ENCODE measurements at places on chromosomes 5 and 9. TPM values are rescaled to one million over a fixed set of nuclear protein-coding genes. Genes with fewer than 3 reads are reported as not detected.
A peak's percentile ranks its signal among the peaks of the same experiment; 100 is the strongest.

DNA sequence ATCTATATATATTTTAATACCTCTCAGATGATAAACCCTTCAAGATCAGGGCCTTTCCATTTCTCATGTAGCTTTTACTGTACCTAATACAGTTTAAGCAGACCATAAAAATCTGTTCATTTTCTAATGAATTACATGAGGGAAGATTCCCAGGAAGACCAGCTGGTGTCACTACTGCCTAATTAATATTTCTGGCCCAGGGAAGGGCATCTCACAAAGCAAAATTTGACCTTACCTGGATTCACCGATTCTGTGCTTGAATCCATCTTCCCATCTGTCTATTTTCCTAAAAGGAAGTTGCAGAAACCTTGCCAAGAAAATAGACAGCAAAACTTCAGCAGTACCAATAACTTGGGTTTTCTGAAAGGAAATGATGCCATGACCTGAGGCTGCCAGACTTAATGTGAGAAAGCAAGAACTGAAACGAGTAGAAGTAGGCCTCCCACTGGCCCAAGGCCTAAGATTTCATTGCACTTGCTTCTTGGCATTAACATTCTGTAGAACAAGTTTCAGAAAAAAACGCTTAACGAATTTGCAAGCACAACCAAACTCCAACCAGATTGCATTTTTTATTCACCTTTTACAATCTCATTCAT, 83.0 kb upstream of the GLIS3 start:
- DNase-seq: peak; percentile 10

DNA sequence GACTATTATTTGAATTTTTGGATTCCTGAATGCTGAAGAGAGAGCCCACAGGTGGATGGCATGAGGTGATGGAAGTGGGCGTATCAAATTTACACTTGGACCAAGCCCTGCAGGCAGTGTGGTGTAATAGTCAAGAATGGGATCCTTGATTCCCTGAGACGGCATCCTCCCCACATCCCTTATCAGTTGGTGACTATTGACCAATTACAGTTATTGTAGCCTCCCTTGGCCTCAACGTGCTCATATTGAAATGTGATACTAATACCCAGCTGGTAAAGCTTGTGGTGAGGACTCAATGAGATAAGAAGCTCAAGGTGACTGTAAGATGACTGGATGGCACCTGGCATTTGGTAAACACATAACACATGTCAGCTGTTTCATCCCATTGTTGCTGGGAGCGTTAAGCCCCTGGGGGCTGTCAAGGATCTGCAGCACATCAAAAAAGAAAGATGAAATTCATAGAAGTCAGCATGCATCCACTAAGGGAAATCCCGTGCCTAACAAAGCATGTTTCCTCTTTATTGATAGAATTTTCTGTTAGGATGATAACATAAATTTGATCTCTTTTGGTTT, 65.6 kb upstream of the IRX2 start:
- no peak for DNase-seq

DNA sequence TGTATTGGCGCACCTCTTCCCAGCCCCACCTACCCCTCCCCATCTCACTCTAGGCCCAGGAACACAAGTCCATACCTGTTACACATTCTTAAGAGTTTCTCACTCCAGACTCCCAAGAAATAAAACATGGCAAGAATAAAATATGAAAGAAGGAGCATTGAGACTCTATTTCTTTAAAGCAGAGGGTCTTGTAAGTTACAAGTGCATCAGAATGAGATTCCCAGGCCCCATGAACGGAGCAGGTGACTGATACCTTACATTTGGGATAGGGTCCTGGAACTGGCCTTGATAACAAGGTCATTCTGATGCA, 5.7 kb downstream of the EGR1 start:
- DNase-seq: no peak

- peak; percentile 67 for DNase-seq
Observed at GRCh38 chr5:128409166-128409800, 128.8 kb downstream of the FBN2 start.

GRCh38 chr5:62152394-62153087, 153.5 kb upstream of the KIF2A start:
- DNase-seq: no peak

DNA sequence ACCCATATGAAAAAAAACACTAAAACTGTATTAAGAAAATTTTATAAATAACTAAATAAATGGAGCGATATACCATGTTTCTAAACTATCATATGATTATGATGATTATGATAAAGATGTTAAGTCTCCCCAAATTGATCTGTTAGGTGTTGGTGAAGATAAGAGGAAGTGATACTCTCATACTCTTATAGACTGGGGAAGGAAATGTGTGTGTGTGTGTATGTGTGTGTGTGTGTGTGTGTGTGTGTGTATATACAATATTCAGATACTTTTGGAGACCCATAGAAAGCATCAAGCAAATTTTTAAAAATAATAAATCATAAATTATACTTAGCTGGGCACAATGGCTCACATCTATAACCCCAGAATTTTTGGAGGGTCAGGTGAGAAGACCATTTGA, 62.9 kb downstream of the TMEM232 start:
- DNase-seq: no peak

DNA sequence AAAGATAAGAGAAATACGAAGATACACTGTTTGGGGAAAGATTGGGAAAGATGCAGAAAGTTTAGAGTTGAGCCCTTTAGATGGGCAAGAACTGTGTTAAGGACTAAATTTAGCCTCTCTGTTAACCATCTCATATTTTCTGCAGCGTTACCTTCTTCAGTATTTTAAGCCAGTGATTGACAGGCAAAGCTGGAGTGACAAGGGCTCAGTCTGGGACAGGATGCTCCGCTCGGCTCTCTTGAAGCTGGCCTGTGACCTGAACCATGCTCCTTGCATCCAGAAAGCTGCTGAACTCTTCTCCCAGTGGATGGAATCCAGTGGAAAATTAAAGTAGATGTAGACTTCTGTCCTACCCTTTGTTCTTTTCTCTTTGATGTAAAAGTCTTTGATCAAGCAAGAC, 26.4 kb upstream of the LNPEP start:
- no peak for DNase-seq

GRCh38 chr9:104810421-104811339, 46.8 kb downstream of the NIPSNAP3B start:
- DNase-seq: peak; percentile 63

GRCh38 chr5:2863675-2864433, 112.4 kb upstream of the IRX2 start:
- no peak for DNase-seq

DNA sequence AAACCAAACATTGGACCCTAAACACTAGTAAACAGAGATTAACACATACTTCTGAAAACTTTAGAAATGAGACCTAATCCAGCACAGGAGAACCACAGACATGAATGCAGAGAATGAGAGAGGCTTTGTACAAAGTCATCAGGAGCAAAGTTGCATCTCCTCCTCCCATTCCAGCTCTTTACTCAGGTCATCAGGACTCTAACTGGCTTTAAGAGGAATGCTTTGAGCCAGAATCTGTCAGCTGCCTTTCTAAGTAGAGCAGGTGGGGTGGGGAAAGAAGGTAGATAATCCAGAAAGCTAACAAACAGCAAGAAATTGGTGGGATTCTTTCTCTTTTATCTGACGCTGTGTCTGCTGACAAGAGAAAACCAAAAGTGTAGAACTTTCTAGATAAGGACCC, 582.7 kb upstream of the DMAC1 start:
- no peak for DNase-seq

DNA sequence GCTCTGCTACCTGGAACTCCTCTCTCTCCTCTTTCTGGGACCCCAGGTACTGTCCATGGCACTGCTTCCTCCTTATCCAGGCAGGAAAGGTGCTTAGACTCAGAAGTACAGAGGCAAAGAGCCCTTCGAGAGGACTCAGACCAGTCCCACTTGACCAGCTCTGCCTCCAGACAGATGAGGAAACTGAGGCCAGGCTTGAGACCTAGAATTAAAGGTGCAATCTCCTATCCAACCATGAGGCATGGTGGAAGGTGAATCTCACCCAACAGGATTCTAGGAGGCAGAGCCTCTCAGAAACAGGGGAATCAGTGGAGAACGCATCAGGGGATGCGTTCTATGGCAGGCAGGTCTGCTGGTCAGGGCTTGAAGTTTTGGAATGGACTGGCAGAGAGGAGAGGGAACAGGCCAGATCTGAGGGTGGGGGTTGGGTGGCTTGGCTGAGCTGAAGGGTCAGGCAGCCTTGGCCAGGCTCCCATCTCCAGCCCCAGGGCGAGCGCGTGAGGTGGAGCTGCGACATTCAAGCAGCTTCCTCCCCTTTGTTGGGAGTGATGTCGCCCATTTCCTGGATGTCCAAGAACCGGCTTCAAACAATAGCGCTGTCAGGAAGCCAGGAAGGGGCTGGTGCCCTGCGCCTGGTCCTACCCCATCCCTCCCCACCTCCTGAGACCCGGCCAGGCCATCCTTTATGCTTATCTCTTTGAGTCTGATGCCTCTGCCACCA, 26.2 kb downstream of the NDUFA8 start:
- no peak for DNase-seq

DNA sequence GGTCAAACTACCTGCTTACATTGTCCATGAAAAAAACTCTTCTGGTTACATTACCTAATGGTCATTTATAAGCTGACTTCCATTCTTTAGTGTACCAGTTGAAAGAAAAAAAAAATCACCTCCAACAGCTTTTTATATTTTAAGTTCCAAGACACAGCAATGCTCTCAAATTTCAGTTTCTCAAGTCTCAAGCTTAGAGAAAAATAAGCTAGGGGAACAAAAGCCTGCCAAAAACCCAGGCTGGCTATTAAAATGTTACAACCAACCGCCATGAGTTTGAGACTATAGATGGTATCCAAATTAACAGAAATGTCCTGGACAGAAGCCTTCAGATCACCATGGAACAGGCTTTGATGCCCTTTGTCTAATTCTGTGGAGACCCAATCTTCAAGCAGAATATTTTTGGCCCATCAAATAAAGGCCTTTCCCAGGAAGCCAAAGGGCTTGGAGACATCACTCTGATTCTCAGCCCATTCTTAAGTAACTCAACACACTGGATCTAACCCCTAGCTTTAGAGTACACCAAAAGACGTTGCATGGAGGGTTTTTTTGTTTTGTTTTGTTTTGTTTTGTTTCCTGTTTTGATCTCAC, 343.7 kb downstream of the GLIS3 start:
- DNase-seq: no peak

DNA sequence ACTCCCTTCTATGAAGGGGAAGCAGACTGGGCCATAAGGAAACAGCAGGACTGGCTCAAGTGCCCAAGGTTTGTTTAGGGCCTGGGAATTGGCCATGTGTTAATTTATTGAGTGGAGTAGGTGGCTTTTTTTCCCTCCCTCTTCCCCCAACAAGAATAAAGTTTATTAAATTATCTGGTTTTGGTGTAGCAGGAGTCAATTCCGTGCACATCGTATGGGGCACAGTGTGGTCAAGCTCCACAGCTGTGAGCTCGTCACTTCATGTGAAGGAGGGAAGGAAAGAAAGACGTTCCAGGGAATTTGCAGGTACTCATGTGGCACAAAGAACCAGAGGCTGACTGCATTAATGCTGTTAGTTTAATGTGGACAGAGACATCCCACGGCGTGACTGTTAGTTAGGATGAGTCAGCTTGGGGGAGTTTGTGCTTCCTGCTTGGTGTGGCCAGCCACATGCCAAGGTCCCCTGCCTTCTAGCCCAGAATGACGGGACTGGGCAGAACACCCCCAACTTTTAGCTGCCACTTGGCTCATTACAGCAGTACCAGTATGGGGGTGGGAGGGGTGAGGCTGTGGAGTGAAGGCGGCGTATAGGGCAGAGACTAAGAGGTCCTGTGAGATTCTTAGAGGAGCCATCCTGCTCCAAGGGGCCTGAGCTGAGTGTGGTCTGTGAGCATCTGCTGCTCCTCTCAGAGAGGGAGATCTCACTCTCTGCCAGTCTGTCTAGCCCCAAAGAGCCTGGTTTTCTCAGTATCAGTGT, 33.2 kb downstream of the CSF1R start:
- peak; percentile 97 for DNase-seq

- DNase-seq: no peak
Observed at GRCh38 chr5:38831117-38831516, 14.7 kb upstream of the OSMR start.

GRCh38 chr9:33524306-33524947, 376 bp downstream of the ANKRD18B start:
- peak; percentile 2 for DNase-seq

DNA sequence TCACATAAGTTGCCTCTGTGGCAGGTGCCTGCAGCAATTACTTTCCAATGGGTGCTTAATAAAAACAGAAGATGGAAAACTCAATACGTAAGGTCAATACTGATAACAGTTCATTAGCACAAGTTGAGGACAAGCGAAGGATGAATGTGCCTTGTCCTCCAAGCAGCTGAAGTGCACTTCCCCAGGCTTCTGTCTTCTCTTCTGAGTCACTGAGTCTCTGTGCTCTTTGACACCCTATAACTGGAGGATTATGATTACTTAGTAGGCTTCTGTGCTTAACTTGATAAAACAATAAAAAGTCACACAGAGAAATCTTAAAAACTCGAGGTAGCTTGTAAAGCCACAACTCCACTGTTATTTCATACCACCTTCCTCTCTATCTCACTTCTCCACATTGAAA, 216.6 kb upstream of the ADCY2 start:
- no peak for DNase-seq

DNA sequence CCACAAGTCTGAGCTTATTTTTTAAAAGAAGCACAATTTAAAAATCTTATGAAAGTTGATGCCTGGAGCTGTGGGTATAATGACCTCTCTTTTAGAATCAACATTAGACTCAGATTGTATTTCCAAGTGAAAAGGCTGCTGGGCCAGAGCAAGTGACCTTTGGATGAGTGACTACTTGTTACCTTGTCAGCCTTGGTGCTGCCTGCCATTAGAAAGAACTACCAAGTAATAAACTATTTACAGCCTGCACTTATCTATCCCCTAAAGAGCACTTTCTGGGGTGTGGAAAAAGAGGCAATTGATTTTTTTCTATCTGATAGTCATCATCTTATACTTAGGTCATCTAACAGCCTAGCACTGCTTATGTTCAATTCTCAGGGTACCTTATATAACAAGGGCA, 134.9 kb upstream of the FBXL17 start:
- no peak for DNase-seq

DNA sequence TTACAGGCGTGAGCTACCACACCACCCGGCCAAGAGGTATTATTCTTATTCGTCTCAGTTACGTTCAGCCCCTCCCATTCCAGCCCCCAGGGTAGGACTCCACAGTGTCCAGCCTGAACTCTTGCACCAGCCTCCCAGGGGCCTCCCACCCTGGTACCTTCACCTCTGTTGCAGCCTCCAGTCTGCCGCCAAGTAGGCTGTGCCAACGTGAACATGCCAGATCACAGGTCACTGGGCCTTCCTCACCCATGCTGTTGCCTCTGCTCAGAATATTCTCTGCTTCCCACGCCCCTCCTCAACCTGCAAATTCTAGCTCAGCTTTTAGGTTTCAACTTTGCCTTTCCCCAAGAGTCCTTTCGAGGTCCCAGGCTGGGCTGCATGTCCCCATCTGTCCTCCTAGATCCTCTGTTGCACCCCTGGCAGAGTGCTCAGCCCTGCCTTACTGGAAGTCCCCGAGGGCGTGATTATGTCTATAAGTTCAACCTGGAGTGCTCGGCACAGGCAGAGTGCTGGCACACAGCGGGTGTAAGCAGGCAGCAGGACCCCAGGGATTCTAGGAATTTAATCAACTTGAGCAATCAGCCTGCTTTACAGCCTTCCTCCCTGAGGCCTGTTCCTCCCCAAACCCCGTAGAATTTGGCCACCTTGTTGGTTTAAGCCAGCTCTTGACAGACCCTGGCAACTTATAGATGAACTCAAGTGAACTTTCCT, 13.1 kb upstream of the STXBP1 start:
- no peak for DNase-seq

MARCOL gene
- total RNA-seq: not detected

PCDHA7 gene
- 0.38 TPM for total RNA-seq

MUSK gene
- total RNA-seq: not detected

INSL4 gene
- total RNA-seq: not detected

NUP155 gene
- 84.8 TPM for total RNA-seq

IQGAP2 gene
- total RNA-seq: 1.8 TPM

ANGPTL2 gene
- total RNA-seq: 0.17 TPM

TMOD1 gene
- total RNA-seq: 0.81 TPM

RLN2 gene
- total RNA-seq: not detected

KIAA1958 gene
- 0.98 TPM for total RNA-seq
